Epithelial cell of proximal tubule (primary cell): ENCODE measurements at places on chromosomes 7 and 10. TPM values are rescaled to one million over a fixed set of nuclear protein-coding genes. Genes with fewer than 3 reads are reported as not detected.

Gene ABCB1
- 9.3 and 13.3 TPM in 2 replicates for total RNA-seq

Gene CALML3
- total RNA-seq, result not detected in 2 replicates

Gene GSAP
- 1.2 and 3.0 TPM in 2 replicates for total RNA-seq

Gene CLCN1
- total RNA-seq, result not detected in 2 replicates

Gene GRB10
- 33.4 and 46.7 TPM in 2 replicates for total RNA-seq

Gene SLC13A4
- total RNA-seq, result not detected in 2 replicates

Gene ZSWIM8
- total RNA-seq, result 31.5 and 40.3 TPM in 2 replicates

GRCh38 chr10:118760265-118760664 is 5.5 kb upstream of the CACUL1 start:
- DNase-seq, result no peak

DNA sequence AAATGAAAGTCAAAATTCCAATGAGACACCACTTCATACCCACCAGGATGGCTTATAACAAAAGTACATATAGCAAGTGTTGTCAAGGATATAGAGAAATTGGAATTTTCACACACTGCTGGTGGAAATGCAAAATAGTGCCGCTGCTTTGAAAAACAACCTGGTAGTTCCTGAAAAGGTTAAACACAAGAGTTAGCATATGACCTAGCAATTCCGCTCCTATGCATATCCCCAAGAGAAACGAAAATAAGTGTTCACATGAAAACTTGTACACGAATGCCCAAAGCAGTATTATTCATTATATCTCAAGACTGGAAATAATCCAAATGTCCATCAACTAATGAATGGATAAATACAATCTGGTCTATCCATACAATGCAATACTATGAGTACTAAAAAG is 14.8 kb downstream of the IDE start:
- DNase-seq, result no peak

DNA sequence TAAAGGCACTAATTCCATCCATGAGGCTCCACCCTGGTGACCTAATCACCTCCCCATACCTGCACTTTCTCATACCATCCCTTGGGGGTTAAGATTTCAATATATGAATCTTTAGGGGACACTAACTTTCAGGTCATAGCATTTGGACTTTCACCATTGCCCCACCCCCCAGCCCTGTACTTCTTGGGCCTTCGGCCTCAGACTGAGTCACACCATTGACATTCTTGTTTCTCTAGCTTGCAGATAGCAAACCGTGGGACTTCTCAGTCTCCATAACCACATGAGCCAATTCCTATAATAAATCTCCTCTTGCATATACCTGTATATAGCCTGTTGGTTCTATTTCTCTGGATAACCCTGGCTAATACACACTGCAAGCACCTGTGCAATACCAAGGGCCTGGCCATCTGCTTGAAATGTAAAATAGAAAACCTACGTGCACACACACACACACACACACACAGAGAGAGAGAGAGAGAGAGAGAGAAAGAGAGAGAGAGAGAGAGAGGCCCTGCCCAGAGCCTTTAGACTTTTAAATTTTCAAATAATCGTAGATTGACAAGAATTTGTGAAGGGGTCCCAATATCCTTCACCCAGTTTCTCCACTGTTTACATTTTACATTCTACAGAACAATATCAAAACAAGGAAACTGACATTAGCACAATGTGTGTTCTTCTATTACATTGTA is 25.3 kb downstream of the ANXA8 start:
- DNase-seq, result peak; percentile 31

DNA sequence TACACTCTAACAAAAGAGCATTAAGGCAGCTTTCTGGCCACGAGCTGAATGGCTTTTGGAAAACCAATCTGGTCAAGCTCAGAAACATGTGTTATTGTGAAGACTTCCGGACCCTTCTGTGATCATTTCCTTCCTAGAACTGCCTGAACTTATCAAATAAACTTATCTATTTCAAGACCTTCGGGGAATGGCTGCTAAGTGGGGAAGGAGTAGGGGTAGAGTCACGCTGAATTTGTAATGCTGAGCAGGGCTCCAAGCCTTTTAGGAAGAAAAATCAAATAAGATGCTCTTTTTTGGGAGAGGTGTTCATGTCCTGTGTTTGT is 56.6 kb downstream of the PAPSS2 start:
- no peak for DNase-seq

DNA sequence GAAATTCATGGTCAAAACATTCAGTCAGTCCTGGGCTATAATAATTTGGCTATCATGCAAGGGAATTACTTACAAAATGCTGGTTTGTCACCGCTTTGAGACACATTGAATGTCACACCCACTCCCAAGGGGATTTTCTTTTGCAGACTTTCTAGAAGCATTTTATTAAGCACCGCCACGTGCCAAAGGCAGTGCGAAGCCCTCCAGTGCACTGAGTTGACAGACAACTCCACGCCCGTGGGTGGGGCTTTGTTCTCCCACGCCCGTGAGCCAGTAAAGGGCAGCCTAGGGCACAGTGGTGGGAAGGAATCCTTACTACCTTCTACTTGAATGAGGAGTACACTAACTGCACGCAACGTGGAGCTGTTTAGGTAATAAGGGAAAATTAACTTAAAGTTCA is 515.8 kb downstream of the KCNMA1 start:
- no peak for DNase-seq

DNA sequence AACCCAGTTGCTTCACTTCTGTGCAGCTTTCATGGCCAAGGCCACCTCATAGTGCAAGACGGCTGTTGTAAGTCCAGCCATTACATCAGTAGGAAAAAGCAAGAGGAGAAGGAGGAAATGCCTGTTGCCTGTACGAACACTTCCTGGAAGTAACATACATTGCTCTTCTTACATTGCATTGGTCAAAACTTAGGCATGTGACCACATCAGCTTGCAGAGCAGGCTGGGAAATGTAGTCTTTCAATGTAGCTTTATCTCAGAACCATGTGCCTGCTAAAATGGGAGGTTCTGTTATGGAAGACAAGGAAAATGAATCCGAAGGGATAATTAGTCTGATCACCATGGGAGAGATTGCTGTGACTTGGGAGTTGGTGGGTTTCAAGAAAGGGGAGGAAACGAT is 4.3 kb downstream of the SLC29A3 start:
- no peak for DNase-seq

DNA sequence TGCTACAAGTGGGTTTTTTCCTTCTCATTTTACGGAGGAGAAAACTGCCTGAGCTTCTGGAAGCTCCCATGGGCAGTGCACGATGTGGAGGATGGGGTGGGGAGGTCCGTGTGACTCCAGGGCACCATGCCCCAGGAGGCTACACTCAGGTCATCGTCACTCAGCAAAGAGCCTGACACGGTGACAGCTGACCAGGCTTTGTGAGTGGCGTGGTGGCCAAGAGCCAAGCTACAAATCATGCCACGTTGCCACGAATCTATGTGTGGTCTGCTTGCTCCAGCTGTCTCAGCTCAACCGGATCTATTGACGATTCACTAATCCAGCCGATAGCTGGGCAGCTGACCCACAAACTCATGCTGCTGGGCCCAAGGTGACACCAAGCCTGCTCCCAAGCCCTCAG is 27.6 kb upstream of the C10orf71 start:
- no peak for DNase-seq

GRCh38 chr7:66627151-66627681 is 1.5 kb upstream of the KCTD7 start:
- no peak for DNase-seq

DNA sequence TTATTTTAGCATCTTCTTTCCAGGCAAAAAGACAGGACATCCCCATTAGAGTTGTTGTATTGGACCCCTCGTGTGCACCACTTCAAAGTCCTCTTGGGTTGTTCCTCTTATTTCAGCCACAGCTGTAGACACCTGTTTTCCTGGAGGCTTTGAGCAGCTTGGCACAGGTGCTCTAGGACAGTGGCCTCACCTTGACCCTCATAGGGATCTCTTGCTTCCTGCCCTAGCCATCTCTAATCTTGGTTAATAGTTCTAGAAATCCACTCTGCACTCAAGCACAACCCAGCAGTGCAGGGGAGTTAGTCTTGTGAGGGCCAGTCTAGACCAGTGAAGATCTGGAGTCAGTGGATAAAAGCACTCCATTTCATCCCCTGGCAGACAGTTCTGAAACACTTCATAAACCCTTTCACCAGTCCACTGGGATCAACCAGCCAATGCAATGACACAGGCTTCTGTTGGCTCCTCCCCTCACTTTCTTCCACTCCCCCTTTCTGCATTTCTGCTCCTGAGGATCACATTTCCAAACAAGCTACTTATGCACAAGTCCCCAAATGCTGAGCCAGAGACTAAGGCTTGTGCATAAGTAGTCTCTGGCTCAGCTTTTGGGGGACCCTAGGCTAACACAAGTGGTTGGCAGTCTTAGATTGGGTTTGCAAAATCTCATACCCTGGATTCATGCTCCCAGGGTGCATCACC is 131.5 kb upstream of the LAMB4 start:
- no peak for DNase-seq

DNA sequence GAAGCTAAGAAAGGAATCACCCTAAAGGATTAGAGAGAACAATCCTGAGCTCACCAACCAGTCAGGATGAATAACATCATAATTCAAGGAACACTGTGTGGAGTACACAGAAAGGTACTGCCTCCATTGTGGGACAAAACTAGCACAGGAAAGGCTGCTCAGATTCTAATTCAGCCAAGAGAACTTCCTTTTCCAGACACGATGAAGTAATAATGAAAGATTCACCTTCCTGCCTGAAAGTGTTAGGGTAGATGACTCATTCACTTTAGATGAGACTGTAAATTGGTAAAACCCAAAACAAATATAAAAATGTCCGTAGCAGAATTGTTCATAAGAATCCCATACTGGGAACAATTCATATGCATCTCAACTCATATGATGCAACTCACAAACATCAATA is 167.2 kb downstream of the CDC14C start:
- no peak for DNase-seq

DNA sequence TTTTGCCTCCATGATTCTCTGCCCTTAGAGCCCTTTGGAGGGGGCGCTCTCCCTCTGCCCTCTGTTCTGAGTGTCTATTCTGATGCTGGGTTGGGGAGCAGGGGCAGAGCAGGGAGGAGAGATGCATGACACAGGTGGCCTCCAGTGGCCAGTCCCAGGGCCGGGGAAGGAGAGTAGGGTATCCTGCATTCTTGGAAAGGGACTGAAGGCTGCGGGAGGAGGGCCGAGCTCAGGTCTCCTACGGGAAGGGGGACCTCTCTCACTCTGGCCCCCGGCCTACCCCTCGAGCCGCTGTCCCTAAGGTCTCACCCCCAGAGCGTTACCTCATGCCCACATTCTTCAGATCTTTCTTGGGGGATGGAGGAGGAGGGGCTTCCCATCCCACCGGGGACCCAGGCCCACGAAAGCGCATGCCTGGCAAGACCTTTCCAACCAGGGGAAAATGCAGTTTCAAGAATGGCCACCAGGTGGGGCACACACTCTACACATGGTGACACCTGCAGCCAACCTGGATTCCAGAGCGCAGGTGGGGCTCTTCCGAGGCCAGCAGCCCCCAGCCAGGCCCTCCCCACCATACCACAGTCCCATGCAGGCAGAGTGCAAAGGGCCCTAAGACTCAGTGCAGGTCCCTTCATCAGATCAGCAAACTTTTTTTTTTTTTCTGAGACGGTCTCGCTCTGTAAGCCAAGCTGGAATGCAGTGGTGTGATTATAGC is 86.4 kb downstream of the MYL10 start:
- DNase-seq, result no peak

GRCh38 chr10:7853226-7853842 is 35.0 kb downstream of the TAF3 start:
- DNase-seq, result no peak

DNA sequence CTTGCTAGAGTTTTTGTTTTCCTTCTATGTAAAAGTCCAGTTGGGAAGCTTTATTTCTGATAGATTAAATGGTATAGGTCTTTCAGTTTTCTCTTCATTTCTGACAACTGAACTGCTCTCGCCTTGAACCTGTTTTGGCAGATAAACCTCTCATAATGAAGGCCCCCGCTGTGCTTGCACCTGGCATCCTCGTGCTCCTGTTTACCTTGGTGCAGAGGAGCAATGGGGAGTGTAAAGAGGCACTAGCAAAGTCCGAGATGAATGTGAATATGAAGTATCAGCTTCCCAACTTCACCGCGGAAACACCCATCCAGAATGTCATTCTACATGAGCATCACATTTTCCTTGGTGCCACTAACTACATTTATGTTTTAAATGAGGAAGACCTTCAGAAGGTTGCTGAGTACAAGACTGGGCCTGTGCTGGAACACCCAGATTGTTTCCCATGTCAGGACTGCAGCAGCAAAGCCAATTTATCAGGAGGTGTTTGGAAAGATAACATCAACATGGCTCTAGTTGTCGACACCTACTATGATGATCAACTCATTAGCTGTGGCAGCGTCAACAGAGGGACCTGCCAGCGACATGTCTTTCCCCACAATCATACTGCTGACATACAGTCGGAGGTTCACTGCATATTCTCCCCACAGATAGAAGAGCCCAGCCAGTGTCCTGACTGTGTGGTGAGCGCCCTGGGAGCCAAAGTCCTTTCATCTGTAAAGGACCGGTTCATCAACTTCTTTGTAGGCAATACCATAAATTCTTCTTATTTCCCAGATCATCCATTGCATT is 27.1 kb downstream of the MET start:
- no peak for DNase-seq
